ENCODE measurements at places on chromosomes 5 and 9.
A peak's percentile ranks its signal among the peaks of the same experiment; 100 is the strongest.

DNA sequence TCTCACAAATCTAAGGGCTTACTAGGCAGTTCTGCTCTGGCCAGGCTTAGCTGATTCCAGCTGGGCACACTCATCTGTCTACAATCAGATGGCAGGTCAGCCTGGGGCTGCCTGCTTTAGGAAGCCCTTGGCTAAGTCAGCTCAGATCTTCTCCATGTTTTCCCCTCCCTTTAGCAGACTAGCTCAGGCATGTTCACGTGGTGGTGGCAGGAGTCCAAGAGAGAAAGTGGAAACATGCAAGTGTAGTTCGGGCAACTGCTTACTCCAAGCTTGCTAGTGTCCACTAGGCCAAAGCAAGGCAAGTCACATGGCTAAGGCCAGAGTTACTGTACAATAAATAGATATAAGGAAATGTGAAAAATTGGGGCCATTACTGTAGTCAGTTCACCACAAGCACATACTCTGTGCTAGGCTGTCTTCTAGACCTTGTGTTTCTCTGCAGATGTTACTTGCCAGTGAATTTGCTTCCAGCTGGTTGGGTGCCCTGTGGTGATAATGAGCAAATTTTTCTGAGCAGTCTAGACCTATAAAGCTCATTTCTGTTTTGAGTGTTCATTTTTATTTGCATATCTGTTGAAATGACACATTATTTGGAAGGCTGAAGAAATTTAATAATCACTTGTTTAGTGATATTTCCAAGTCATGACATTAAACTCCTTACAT lies 38.3 kb downstream of the RECK start:
- H3K4me3 ChIP-seq, result no peak overlapping the region
- no peak overlapping the region for H3K27ac ChIP-seq
- no peak for ATAC-seq
- H3K4me1 ChIP-seq, result no peaks in the 10 kb centered on the region

- no peaks in the 10 kb centered on the region for H3K36me3 ChIP-seq
- H3K4me3 ChIP-seq, result no peak overlapping the region
- H3K27me3 ChIP-seq, result no peaks in the 10 kb centered on the region
- H3K27ac ChIP-seq, result no peak overlapping the region
- no peak for ATAC-seq
- no peaks in the 10 kb centered on the region for H3K4me1 ChIP-seq
These were observed 88.5 kb upstream of the DAB2 start for GRCh38 chr5:39513236-39513635.

- no peak for ATAC-seq
- H3K4me1 ChIP-seq, result no peaks in the 10 kb centered on the region
- H3K27me3 ChIP-seq, result no peaks in the 10 kb centered on the region
- H3K4me3 ChIP-seq, result no peak overlapping the region
- H3K36me3 ChIP-seq, result no peaks in the 10 kb centered on the region
These were observed 400.0 kb downstream of the DEPDC1B start for GRCh38 chr5:60299944-60300343.

DNA sequence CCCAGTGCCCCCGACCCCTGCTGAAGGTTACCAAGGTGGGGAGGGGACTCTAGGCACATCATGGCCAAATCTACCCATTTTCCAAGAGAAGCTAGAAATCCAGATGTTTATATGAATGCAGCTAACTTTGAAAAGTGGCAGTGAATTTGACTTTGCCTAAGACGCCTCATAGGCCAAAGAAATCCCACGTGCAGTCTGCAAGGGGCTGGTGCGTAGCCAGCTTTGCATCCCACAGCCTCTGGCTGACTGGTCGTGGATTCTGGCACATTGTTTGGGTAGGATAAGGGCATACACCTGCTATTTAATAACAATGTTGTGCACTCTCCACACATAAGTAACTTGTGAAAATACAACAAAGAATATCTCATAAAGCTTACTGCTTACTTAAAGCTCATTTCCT lies 3.5 kb upstream of the GADD45G start:
- H3K4me1 ChIP-seq, result peaks cover 33% of the 10 kb centered on the region
- no peaks in the 10 kb centered on the region for H3K36me3 ChIP-seq
- no peak for ATAC-seq
- no peak overlapping the region for H3K27ac ChIP-seq
- H3K27me3 ChIP-seq, result peaks cover 16% of the 10 kb centered on the region

GRCh38 chr5:17229313-17229712 lies 11.9 kb downstream of the BASP1 start:
- peak; percentile 66 for ATAC-seq
- peaks cover 57% of the 10 kb centered on the region for H3K36me3 ChIP-seq
- no peaks in the 10 kb centered on the region for H3K27me3 ChIP-seq
- peak overlapping the region; percentile 77 for H3K4me3 ChIP-seq
- H3K4me1 ChIP-seq, result peaks cover 88% of the 10 kb centered on the region
- peak overlapping the region; percentile 89 for H3K27ac ChIP-seq

DNA sequence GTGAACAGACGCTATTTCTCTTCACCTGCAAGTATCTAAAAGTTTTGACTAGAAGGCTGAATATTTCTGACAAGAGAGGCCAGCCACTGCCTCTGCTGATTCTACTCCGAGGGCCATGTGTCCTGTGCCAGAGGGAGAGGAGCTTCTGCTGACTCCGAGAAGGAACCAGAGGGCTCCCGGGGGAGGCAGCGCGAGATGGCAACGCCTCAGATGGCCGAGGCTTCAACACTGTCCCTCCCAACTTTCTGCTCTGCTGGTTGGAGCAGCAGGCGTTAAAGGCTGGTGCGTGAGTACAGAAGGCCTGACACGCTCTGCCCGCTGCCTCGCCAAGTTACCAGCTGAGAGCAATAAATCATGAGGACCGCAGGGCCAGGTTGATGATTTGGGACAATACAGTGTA lies 178.8 kb downstream of the GAPVD1 start:
- no peak overlapping the region for H3K4me3 ChIP-seq
- no peak overlapping the region for H3K27ac ChIP-seq
- H3K4me1 ChIP-seq, result peaks cover 4% of the 10 kb centered on the region
- H3K27me3 ChIP-seq, result no peaks in the 10 kb centered on the region

GRCh38 chr9:95757439-95757838 lies 118.1 kb upstream of the ERCC6L2 start:
- H3K4me3 ChIP-seq, result no peak overlapping the region
- H3K27me3 ChIP-seq, result peaks cover 38% of the 10 kb centered on the region
- ATAC-seq, result peak; percentile 66

DNA sequence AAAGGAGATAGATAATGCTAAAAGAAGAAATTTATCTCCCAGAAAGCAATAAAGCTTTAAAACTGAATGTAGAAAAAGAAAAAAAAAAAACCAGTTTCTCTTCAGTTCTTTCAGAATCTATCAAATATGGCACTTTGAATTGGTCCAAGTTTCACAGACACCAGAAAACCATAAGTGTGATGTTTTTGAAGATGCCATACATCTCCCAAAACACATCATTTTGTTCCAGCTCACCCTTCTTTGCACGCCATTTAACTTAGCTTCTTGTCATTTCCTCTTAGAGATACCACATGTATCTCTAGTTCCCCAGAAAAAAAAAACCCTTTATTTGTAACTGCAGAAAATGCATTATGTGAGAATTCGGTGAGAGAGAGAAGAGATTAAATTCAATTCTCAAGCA lies 46.1 kb upstream of the MAMDC2 start:
- no peak overlapping the region for H3K27ac ChIP-seq
- H3K4me1 ChIP-seq, result no peaks in the 10 kb centered on the region
- H3K4me3 ChIP-seq, result no peak overlapping the region
- H3K36me3 ChIP-seq, result no peaks in the 10 kb centered on the region
